ENCODE measurements at places on chromosomes 1 and 21. TPM values are rescaled to one million over a fixed set of nuclear protein-coding genes. Genes with fewer than 3 reads are reported as not detected.

DNA sequence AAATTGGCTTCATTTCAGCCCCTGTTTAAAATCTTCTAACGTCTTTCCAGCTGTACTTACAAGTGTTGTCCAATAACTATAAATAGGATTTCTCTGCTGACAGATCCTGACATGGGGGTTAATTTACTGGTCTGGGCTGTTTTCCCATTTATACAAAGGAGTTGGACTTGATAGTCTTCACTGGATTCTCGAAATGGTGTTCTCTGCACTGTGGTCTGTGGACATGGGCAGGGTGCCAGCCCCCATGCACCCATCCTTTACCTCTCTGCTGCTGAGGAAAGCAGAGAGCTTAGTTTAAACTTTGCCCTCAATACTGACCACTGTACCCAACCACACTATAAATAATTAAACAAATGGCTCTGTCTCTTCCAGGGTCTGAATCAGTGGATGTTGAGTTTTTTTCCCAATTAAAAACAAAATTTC, 5.2 kb downstream of the DIO1 start:
- DNase-seq = no peak

GRCh38 chr1:51518586-51519047, 449 bp downstream of the EPS15 start:
- DNase-seq = no peak

The GNG4 gene
- total RNA-seq = 5.2 TPM

The OR2L3 gene
- not detected for total RNA-seq

The AMPD2 gene
- total RNA-seq = 31.9 TPM
